HuH-7.5 (cell line): ENCODE measurements at places on chromosomes 5 and 9.

GRCh38 chr9:88997646-88998045, 6.4 kb downstream of the S1PR3 start:
- DNase-seq: no peak

GRCh38 chr5:83562791-83563557, 91.4 kb downstream of the VCAN start:
- no peak for DNase-seq

DNA sequence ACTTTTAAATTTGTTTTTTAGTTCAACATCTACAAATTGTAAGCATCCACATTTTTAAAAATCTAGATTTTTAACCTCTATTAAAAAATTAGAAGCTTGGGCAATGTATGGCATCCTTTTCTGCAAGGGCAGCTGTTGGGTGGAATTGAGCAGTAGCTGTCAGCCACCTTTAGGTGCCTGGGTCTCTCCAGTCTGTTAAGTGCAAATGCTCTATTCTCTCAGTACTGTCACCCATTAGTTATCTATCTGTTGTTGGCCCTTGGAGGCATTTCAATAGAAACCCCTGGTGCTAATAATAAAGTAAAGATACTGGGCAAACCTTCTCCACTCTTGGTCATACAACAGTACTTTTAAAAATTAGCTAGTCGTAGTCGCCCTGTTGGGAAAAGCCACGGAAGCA, 63.6 kb downstream of the PIP5K1B start:
- no peak for DNase-seq

DNA sequence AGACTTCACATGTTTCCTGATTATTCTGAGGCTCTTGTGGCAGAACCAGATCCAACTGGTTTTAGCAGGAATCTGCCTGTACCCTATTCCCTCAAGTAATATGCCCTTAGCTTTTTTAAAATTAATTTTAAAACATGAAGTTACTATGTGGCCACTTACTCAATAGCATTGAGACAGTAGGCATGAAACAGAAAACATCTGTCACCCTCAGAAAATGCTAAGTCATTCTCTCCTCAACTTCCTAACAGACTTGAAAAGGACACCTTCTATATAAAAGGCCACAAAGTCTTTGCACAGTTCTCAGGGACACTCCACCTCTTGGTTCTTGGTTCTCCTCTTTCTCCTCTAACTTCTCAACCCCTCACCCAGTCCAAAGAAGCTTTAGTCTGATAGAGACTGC, 277.8 kb downstream of the RAB3C start:
- no peak for DNase-seq

- DNase-seq: no peak
Measured at GRCh38 chr5:35847961-35848360, 8.7 kb upstream of the IL7R start.

GRCh38 chr9:134287591-134288491, 38.4 kb upstream of the RXRA start:
- DNase-seq: no peak

DNA sequence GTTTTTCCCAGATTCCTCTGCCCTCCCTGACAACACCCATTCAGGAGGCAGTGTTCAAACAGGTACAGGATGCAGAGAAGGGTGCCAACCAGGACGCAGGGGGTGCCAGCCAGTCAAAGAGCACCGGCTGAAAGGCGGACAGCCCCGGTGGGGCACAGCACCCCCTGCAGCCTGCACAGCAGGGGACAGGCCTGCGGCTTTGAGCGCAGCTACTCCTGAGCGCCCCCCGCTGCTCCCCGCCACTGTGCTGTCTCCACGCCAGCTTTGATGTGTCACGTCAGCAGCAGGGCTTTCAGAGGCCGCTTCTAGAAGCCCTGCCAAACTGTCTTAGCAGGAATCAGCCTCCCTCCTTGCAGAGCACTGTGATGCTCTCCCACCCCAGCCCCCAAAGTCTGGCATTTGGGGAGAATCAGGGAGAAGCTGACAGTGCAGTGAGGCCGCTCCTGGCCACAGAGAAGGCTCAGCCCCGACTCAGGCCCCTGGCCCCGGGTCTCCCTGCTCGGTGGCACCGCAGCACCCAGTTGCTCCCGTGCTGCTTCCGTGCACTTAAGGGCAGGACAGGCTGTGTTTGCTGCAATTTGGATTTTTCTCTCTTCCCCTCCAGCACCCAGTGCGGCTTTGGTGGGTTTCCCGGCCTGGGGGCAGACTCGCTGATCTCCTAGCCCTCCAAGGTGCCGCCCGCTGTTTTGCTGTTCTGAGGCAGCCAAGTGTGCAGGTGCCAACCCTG, 20.3 kb downstream of the AK8 start:
- DNase-seq: no peak

DNA sequence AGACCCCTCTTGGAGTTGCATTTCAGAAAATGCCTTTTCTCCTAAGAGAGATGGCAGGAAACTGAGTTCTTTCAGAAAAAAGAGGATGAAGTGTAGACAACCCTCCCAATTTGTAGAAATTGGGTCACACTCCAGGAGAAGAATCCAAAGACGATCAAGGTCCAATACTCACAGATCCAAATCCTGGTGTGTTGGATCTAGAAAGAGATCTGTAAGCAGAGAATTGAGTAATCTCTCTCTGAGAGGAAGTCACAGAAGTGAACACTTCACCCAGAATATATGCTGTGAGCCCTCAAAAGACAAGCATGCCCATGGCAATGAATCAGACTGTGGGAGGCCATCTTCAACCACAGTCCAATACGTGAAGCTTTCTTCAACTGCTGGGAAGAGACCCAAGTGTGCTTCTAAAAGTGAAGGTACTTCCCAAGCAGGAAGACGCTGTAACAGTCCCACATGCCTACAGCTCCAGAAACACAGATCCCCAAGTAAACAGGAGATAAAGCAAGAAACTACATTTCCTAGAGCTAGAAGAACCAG, 182.7 kb downstream of the SMC2 start:
- no peak for DNase-seq

DNA sequence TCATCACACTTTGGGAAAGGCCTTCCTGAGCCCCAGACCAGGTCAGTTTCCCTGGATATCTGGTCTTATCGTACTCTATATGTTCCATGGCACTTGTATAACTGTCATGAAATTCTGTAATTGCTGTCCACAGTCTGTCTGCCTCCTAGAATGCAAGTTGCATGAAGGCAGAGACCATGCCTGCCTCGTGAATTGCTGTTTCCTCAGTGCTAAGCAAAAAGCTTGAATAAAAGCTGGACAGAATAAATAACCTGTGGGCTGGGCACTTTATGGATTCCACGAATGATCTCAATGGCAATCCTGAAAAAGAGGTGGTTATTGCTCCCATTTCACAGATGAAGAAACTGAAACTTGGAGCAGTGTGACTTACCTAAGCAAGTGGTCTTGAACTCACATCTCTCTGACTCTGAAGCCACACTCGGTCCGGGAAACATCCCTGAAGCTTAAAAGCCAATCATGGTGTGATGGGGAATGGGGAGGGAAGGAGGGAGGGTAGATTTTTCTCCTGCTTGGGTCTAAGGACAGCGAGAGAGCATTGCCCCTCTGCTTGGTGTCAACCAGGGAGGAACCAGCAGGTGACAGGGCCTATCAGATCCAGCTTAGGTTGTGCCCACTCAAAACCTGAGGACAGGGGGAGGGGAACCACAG, 13.2 kb upstream of the LHX2 start:
- DNase-seq: no peak

DNA sequence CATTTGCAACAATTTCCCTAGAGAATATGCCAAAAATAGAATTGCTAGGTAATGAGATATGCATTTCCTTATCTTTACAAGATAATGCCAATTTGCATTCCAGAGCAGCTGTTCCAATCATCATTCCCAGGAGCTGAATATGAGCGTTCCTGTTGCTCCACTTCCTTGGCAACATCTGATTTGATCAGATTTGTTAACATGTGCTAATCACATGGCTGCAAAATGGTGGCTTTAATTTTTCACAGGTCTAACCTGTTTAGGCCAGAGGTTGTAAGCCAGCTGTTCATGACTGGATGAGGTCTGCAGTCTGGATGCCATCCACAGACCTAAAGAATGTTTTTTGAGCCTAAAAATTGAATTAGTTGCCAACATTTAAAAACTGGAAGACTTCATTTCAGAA, 220.7 kb upstream of the IL12B start:
- DNase-seq: no peak

DNA sequence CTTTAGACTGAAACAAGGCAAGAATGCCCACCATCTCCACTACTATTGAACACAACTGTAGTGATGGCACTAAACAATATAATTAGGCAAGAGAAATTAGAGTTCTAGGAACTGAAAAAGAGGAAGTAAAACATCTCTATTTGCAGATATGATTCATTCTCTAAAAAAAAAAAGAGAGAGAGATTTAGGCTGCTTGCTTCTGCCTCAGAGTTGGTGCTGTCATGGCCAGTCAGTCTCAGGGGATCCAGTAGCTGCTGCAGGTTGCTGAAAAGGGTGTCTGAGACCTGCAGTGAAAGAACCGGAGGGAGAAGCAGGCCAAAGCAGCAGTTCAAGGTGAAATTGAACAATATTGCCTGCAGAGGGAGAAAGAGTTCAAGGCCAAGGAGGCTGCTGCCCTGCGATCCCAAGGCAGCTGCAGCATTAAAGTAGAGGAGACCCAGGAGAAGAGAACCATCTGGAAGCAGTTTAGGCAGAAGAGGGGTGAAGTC, 72.5 kb downstream of the AP3B1 start:
- no peak for DNase-seq

DNA sequence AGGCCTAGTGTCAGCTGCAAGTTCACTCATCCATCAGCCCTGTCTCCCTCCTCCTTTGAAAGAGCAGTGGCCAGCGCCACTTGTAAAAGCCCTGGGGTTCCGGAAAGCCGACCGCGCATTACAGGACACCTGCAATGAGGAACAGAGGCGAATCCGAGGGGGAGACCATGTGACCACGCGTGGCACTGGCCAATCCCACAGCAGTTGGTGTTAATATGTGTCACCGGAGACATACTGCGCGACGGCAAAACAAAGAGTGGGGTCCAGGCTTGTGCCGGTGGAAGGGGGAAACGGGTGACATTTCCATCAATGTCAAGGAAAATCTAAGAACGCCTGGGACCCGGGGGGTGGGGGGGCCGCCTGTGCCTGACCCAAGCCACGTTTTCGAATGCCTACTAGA, 480.8 kb downstream of the SPATA31A7 start:
- DNase-seq: no peak

DNA sequence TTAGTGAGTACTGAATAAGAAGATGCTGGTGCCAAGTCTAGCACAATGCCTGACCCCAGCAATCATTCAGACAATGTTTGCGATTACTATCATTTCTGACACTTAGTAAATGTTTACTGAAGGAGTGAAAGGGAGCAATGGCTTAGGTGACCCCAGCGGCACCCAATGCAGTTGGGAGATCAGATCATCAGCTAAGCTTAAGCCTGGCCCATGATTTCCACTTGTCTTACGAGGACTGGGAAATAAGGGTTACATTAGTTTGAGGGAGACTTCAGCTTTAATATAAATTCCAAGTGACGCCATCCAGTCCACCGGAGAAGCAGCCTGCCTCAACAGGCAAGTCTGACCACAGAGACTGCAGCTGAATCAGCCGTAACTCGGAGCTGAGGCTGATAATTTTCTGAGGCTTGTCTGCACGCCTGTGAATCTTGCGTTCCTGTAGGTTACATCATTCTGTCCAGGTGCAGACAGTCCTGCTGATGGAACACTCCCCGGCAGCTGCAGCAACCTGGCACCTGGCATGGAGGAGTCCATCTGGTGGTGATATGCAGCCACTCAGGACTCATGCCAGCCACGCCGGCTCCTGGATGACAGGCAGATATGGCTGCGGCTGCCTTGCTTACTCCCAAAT, 34.9 kb upstream of the FGF1 start:
- DNase-seq: no peak

DNA sequence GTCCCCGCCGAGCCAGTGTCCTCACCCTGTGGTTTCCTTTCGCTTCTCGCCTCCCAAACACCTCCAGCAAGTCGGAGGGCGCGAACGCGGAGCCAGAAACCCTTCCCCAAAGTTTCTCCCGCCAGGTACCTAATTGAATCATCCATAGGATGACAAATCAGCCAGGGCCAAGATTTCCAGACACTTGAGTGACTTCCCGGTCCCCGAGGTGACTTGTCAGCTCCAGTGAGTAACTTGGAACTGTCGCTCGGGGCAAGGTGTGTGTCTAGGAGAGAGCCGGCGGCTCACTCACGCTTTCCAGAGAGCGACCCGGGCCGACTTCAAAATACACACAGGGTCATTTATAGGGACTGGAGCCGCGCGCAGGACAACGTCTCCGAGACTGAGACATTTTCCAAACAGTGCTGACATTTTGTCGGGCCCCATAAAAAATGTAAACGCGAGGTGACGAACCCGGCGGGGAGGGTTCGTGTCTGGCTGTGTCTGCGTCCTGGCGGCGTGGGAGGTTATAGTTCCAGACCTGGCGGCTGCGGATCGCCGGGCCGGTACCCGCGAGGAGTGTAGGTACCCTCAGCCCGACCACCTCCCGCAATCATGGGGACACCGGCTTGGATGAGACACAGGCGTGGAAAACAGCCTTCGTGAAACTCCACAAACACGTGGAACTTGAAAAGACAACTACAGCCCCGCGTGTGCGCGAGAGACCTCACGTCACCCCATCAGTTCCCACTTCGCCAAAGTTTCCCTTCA, 1.4 kb downstream of the GLIS3 start:
- no peak for DNase-seq

DNA sequence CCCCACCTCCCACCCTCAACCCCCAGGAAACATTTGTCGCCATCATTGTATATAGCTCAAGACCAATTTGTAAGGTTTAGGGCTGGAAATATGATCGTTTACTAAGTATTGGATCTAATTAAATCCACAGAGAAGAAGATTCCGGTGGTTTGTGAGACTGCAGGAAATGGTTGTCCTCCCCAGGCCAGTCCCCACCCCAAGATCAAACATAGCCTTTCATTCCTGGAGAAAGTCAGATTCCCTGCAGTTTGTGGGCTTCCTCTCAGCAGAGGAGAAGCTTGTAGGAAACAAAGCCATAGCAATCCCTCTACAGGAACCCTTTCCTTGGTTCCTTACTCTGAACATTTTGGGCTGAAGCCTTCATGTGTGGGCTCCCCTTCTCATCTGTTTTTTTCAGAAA, 79.2 kb upstream of the TBCA start:
- no peak for DNase-seq

- no peak for DNase-seq
Measured at GRCh38 chr9:10701906-10702305, 89.1 kb upstream of the PTPRD start.

DNA sequence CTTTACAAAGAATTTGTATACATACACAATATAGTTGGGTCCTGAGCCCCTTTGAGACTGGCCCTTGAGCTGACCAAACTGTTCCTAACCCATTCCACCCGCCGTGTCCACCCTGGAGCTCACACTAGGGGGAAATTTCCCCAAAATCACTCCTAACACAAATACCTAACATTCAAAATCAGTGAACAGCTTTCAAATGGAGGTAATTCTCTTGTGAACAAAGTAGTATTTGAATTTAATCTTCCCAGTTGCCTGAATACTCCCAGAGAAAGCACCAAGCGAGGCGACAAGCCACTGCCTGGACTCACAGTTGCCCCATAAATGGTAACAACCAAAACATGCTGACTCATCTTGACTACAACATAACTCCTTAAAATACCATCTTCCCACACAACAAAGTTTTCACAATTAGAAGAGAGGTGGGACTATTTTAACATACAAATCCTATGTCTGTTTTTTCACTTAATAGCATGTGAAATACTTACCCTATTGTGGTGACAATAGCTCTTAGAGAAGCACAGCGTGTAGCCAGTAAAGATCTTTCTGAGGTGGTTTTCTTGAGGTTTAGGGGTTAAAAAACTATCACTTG, 31.7 kb upstream of the SCAMP1 start:
- no peak for DNase-seq
